SK-N-SH treated with all-trans-retinoic acid at 6 μM for 48 hours (cell line): ENCODE measurements at places on chromosomes 5 and 9.
A peak's percentile ranks its signal among the peaks of the same experiment; 100 is the strongest.

GRCh38 chr5:149317281-149318048 is 27.8 kb upstream of the GRPEL2 start:
- peak; percentile 61 for ATAC-seq

DNA sequence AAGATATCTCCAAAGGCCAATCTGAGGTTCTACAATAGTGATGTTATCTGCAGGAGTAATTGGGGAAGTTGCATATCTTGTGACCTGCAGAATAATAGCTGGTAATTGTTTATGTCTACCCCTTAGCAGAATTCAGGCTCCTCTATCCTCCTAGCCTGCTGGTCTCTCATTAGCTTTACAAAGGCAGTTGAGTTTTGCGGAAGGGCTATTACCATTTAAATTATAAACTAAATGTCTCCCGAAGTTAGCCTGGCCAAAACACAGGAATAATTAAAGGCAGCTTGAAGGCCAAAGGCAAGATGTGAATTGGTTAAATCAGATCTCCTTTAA is 168.7 kb downstream of the TTC39B start:
- ATAC-seq: no peak

GRCh38 chr9:123424131-123424530 is 68.1 kb downstream of the CRB2 start:
- no peak for ATAC-seq

DNA sequence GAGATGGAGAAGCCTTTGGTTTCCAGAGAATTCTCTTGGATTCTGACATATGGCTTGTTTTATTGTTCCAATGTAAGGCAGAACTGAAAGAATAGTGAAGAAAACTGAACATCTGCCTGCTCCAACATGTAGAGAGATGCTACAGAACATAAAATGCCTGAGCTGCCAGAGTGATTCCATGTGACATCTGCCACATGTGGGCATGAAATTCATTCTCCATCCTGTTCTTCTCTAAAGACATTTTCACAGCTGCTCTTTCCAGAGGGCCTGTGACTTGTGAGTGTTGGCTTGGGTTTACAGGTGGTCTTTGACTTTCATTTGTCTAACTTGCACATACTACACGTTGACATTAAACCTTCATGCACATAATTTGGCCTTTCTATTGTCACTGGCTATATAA is 33.7 kb upstream of the TXN start:
- ATAC-seq: no peak

DNA sequence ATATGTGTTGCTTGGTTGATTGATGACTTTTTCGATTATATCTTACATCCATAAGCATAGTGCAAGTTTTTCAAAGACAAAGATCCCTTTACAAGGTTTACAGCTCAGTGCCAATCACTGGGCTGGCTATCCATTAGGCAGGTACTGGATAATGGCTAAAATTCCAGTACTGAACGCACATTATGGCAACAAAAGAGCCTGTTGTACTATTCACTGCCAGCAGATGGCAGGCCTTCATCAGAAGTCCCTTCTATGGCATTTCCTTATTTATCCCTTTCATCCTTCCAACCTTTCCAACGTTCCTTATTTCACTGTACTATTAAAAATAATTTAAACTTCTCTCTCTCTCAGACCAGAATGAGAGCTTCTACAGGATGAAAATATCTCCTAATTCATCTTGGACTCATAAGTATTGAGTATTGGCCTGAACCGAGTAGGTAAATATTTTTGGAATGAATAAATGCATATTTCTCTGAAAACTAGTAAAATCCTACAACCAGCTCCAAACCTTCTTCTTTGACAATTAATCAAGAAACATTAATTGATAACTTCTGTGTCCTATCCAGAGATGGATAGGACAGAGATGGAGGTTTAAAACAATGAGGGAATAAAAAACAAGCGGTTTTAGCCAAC is 6.7 kb upstream of the WNT8A start:
- ATAC-seq: peak; percentile 93

DNA sequence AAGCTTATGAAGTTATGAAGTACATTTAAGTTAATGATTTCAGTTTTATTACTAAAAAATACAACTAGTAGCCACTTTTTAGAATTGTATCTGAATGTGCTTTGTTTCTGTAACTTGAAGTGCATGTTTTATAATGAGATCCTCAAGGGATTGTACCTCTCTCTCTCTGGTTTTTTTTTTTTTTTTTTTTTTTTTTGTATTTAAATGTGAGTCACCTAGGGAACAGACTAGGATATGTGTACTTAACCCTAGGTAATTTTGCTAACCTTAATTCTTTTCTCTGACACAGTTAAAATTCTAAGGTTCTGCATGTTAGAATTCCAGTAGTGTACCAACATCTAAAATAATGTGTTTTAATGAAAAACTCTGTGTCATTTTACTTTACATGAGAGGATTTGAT is 59.5 kb downstream of the CDC42SE2 start:
- no peak for ATAC-seq

DNA sequence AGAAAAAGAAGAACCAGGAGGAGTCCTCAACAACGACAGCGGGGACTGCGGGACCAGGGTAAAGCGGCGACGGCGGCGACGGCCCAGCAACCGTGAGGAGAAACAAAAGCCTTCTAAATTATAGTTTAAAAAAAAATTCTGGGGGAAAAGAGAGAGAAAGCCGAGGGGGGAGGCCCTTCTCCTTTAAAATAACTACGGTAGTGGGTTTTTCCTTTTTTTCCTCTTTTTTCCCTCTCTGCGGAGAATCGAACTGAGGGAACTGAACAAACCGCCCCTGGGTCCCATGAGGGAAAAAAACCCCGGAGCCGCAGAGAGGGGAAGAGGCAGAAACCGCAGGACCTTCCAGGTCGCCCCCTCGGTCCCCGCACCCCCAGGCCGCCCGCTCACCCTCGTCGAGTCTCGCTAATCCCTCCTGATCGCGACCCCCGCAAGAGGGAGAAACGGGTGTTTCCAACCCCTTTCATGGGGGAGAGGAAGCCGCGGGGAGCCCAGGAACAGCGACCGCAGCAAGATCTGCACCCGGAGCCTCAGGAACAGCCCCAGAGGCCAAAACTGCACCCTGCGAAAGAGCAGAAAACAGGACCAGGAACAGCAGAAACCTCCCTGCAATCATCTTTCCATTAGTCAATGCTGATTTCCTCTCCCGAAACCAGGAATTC is 453 bp downstream of the CPEB4 start:
- ATAC-seq: peak; percentile 6; the same call in 2 of the 3 replicates

GRCh38 chr5:113117543-113118115 is 141.0 kb downstream of the DCP2 start:
- no peak for ATAC-seq

GRCh38 chr9:76537150-76537646 is 78.2 kb downstream of the GCNT1 start:
- ATAC-seq: no peak; the same call in 2 of the 3 replicates

- peak; percentile 71 for ATAC-seq
These were observed at the start of gene DIRAS2 for GRCh38 chr9:90642570-90643539. TSS of gene DIRAS2 (minus strand) at chr9:90642824. CDS start at chr9:90613827, 28,997 bp downstream.

GRCh38 chr9:16413509-16414016 is 456.9 kb downstream of the BNC2 start:
- ATAC-seq: peak; percentile 61

DNA sequence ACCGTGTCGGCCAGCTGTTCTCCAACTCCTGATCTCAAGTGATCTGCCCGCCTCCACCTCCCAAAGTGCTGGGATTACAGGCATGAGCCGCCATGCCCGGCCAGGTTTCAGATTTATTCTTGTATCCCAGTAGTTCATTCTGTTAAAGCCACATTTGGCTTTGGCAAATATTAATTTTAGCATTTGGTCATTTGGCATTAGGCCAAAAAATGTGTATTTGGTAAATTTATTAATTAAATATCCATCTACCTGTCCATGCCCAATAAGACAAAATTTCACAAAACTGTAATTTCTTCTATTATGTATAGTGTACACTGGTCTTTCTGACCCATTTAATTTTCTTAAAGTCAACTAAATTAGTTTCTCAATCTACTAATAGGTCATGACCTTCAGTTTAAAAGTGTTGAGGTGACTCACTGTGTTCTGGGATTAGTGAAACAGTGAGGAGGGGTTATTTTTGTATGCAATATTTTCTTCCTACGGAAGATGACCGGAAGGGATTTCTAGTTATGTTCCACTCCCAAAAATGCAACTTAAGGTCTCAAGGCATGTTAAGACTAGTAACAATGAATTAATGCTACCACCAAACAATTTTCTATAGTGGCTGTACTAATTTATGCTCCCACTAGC is 21.0 kb downstream of the OSTF1 start:
- ATAC-seq: no peak

DNA sequence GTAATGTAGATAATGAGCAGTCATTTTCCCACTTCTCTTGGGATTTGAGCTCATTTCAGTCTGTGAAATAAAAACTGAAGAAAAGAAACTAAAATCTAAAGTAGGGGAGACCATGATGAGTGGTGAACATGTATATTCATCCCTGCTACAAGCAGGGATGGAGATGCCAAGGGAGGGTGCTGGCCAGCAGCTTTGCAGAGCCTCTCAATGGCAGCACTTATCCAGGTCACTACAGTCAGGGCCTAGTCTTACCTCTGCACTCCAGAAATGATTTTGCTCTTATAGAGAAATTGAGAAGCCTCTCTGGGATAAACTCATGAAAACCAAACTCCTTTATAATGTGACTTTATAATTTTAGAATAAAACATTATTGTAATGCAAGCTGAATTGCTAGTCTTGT is 317.6 kb downstream of the FBXL17 start:
- ATAC-seq: no peak

DNA sequence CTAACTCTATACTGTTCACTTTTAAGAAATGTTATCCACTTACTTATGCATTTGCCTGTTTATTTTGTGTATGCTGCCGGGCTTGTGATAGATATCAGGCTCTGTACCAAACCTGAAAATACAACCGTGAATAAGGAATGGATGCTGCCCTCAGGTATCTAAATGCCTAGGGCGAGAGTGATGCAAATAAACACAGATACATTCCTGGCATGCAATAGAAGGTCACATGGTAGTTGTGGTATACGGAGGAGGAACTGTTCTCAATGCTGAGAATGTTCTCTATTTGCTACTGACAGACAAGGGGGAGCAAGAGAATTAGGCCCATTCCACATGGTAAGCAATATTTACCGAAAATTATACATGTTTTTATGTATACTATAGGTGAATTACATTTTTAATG is 227.8 kb downstream of the ICE1 start:
- no peak for ATAC-seq

GRCh38 chr9:78021697-78022096 is 9.9 kb downstream of the GNAQ start:
- no peak for ATAC-seq

DNA sequence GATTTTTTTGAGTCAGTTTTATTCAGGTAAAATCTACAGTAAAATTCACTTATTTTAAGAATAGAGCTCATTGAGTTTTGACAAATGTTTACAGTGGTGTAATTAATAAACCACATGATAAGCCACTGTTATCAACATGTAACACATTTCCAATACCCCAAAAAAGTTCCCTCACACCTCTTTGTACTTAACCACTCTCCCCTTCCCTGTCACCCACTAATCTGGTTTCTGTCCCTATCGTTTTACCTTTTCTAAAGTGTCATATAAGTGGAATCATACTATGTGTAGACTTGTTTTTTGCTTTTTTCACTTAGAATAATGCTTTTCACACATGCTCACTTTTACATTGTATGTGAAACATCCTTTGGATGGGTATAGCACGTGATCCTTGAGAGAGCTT is 127.2 kb downstream of the KDM4C start:
- ATAC-seq: no peak

DNA sequence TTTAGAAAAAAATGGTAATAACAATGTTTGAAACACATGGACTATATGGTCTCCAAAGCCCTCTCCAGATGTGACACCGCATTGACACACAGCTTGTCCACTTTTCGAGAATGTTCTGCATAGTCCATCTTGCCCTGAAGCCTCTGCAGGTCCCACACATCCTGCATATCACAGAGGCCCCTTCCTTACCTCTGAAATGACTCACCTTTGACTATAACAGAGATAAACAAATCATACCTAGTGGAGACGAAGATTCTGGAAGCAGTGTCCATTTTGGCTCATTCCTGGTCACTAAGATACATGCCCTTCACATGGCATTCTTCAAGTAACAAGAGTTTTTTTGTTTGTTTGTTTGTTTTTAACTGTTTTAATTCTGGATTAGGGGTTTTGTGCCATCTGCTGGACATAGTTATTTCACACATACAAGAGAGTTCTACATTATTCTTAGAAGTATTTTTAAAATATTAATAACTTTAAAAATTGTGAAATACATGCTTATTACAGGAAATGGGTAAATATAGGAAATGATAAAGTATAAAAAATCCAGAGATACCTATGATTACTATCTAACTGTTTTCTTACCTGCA is 5.1 kb downstream of the ARL14EPL start:
- ATAC-seq: no peak

GRCh38 chr5:81363093-81363871 is 30.7 kb downstream of the ACOT12 start:
- ATAC-seq: no peak

DNA sequence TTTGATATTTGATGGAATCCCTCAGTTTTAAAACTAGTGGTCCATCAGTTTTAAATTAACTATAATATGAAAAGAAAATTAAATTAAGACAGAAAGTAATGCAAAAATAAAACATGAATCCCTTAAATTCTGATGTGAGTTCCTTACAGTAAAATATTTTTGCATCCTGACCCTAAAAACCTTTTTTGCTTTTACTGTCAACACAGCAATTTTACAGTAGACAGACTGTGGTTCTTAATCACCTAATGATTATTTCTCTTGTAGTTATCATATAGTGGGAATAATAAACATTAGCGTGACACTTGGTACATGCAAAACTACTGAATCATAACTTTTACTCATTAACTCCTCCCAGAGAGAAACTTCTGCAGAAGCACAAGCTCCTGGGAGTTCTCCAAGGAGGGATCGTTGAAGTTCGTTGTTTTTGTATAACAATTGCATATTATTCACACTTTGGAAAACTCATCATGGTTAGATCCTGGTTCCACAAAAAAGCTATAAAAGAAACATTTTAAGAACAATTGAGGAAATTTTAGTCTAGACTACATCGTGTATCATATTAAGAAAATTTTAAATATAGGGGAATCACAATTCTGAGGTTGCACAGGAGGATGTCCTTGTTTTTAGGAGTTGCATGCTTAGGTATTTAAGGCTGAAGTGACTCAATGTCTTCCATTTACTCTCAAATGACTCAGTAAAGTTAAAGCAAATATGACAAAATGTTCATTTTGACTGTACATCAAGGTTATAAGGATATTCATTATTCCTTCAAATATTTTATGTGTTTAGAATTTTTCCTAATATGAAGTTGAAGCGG is 88.2 kb upstream of the NIPAL4 start:
- no peak for ATAC-seq

DNA sequence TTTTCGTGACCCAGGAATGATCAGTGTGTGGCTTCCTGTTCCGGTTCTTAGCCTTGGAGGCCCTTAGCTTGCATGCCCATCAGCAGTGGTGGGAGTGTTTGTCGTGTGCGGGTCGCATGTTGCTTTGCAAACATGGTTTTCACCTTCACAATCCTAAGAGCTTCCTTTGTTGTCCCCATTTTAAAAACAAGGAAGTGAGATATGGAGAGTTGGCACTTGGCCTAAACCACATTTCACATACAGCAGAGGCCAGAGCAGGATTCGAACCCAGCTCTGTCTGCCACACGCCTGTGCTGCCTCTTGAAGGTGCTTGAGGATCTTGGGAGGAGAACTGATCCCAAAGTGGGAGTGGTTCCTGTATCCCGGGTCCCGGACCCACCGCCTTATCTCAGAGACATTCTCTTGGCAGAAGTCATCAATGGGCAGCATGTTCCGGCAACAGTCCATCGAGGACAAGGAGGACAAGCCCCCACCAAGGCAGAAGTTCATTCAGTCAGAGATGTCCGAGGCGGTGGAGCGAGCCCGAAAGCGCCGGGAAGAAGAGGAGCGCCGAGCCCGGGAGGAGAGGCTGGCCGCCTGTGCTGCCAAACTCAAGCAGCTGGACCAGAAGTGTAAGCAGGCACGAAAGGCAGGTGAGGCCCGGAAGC is 38.2 kb upstream of the POMT1 start:
- no peak for ATAC-seq
